ENCODE measurements at places on chromosomes 13 and 19.

GRCh38 chr19:5837761-5838352 is 1.6 kb downstream of the FUT6 start:
- DNase-seq, result no peak

DNA sequence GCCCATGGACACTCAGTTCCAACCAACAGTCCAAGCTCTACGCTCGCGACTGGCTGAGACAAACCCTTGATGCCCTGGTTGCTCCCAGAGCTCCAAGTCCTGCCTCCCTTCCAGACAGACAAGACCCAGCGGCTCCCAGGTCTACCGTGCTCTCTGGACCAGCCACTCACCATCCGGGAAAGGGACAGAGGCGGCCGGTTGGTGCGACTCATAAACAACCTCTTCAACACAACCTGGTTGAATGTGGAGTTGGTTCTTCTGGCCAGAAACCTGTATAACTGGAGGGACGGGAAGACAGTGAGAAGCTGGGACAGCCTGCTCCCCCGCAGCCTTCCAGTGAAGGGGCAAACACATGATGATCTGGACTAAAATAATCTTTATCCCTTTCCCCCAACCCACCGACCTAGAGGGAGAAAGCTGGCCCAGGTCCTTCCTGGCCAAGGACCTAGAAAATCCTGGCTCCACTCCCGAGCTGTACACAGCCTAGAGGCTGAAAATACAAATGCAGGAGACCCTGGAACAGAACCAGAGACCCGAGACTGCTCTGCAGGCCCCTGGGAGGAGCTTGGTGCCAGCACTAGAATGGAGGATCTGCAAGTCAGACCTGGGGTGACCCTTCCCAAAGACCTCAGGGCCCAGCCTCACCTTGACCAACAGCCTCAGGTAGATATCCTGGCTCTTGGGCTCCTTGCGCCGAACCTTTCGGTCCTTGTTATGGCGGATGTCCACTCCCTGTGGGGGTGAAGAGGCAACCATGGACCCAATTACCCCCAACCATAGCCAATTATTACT is 1.6 kb downstream of the RPL18 start:
- DNase-seq, result no peak

- no peak for DNase-seq
These were observed 46.2 kb downstream of the IPO5 start for GRCh38 chr13:97999653-98000052.

DNA sequence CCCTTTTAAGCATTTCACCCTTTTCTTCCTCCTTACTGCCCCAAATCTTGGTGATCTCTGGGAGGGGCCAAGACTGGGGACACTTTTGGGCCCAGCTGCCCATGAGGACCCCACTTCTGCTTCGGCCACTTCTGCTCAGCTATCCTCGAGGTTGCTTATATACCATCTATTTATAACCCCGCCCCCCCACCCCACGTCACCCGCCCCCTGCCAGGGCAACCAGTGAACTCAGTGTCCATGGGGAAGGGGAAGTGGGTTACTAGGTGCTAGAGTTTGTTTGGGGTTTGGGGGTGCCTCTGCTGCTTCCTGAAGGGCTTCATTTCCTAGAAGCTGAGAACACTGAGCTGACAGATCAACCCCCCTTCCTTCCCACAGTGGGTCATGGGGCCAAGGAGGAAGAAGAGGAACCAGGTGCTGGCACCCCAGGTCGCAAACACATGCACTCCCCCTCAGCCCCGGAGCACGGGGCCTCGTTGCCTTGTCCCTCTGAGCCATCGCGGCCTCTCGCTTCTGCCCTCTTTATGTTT is 6.1 kb upstream of the ADGRE5 start:
- DNase-seq, result peak; percentile 61

GRCh38 chr19:1248139-1248785 is at the start of gene MIDN:
Gene MIDN (plus strand): TSS chr19:1248583. CDS start chr19:1250297, 1,714 bp downstream.
- peak; percentile 87 for DNase-seq

GRCh38 chr19:5351731-5352228 is 11.2 kb upstream of the PTPRS start:
- no peak for DNase-seq

- no peak for DNase-seq
These were observed 78.8 kb upstream of the SLC15A1 start for GRCh38 chr13:98831236-98831635.

DNA sequence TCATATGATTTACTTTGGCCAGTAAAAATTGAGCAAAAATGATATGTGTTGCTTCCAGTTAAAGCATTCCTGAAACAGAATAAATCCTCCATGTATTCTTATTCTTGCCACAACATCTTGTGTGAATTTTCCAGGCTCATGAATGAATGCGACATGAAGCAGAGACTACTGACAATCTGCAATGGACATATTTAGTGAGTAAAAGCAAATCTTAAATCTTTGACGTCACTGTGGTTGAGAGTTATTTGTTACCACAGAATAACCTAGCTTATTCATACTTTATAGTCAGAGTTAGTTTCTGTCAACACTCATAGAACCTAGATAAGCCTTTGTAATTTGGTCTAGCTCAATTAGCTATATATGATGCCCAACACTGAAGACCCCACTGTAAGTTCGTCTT is 1443.1 kb downstream of the PCDH9 start:
- DNase-seq, result no peak

DNA sequence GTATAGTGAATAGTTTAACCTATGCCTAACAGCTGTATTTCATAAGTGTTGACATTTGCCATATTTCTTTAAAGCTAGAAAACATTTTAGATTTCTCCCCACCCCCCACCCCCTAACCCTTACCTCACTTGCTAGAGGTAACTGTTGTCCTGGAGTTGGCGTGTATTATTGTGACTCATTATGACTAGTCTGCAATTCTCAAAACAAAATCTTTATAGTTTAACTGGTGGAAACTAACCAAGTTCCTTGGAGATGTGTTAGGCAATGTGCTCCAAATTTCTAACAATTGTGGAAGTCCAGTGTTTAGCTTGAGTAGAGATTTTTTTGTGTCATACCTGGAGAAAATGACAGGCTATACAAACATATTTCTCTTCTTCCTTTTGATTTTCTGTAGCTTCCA is 38.0 kb downstream of the KCTD4 start:
- DNase-seq, result no peak

DNA sequence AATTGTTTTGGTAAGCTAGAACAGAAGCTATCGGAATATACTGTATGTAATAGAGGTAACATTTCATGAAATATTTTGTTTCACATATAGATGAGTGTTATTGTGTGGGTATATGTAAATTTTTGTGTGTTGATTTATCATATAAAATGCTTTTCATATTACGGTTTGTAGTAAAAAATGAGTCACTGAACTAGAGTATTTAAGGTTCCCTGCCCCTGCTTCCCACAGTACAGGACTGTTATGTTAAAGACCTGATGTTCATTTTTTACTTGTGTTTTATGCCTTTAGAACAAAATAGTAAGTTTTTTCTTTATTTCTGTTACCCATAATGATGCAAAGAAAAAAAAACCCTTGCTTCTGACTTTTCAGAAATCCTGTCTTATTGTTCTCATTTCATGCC is 243.4 kb downstream of the ENOX1 start:
- DNase-seq, result no peak

DNA sequence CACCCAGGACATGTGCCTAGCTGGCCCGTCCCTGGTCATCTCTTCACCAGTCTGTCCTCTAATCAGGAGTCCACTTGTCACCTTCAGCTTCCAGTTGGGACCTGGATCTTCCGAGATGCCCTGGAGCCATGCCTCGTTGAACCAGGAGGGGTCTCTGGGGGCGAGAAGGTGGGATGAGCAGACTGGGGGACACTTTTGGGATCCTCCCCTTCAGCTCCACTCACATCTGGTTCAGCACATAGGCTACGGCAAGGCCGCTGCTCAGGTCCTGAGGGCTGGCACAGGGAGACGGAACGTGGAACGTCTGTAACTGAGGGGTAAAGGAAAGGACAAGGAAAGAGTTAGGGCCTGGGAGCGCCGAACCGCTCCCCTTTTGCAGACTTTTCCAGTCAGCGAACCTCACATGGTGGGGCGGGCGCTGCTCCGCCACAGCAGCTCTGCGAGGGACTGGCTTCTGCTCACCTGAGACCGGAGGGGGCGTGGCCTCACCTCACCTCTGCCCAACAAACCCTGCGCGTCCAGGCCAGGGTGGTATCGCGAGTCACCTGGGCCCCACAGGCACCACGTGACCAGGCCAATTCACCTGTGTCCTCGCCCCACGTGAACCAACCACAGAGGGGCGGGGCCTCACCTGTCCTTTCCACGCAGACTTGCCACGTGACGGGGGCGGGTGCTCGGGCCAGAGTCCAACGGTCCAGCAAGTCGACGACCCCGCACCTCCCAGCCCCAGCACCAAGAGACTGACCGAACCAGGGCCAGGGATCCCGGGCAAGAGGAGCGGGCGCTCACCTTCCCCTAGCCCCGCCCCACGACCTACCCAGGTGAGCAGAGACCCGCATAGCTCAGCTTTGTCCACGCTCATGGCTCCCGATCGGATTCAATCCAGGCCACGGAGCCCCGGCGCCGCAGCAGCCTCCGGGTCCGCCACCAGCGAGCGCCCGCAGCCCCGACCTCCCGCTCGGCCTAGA is at the start of gene HOOK2:
HOOK2 (minus strand) TSS at position 965 of the 968 bp plus-strand sequence; CDS start at position 862, 103 bp downstream.
- DNase-seq, result peak; percentile 96

DNA sequence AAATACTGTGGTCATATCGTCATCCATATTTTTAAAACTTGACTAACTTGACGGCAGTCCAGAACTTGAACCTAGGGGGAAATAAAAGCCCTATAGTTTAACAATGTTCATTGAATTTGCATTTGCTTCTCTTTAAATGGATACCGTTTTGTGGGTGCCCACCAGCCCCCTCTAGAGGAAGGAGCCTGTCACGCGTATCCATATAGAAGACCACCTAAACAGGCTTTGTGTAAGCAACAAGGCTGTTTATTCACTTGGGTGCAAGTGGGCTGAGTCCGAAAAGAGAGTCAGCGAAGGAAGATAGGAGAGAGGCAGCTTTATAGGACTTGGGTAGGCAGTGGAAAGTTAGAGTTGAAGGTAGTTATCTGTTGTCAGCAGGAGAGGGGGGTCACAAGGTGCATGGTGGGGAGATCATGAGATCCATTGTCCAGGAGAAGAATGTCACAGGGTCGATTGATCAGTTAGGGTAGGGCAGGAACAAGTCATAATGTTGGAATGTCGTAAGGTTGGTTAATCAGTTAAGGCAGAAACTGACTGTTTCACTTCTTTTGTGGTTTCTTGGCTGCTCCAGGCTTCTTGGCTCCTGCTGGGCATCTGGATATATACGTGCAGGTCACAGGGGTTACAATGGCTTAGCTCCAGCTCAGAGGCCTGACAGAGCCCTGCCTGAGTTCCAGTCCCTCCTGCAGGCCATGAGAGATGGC is 42.5 kb upstream of the ANKRD10 start:
- DNase-seq, result no peak

DNA sequence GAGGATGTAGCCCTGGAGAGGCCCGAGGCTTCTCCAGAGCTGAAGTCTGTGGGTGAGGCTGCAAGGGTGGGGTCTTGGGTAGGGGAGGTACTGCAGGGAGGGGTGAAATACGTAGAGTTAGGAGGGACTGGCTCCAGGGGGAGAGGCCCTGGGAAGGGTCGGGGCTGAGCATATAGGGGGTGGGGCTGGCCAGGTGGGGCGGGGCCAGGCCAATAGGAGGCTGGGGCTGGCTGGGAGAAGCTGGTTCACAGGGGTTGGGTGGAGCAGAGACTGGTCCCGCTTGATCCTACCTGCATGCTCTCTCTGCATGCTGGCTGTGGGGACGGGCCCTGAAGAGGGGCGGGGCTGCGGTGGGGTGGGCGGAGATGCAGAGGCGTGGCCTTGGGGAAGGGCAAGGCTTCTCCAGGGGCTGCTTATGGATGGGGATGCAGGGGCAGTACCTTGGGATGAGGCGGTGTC is 51.9 kb downstream of the CELF5 start:
- DNase-seq, result peak; percentile 58

DNA sequence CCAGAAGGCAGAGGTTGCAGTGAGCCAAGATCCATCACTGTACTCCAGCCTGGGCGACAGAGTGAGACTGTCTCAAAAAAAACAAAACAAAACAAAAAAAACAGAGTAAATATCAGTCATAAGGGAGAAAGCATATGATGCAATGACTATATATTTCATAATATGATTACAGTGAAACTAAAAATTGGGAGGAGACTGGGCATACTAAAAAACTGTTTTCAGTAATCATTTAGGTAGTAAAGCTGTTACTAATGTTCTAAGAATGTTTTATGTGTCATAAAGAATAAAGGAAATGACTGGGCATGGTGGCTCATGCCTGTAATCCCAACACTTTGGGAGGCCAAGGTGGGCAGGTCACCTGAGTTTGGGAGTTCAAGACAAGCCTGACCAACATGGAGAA is 15.9 kb downstream of the ZNF573 start:
- no peak for DNase-seq

DNA sequence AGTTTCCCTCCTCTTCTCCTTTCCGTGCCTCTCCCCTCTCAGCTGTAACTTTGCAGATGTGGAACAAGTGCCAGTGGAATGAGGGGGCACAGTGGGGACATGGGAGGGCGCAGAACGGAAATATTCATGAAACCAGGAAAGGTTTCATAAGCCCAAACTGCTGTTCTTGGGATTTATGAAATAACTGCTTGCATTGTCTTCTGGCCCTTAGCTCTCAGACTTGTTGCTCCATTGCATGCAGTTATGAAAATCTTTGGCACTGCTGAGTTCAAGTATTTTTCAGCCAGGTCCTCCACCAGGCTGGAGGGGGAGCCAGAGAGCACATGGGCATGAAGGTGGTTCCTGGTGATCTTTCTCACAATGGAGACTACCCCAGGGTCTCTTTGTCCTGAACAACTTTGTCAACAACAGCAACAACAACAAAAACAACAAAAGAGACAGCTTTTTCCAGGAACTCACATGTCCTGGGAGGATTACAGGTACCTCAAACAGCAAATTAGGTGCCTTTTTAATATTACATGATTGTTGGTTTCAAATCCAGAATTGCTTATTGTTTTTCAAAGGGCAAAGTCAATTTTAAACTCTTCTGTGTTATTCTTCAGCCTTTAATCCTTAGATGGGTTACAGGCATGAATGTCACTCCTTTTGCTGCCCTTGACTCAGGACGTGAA is 1.5 kb downstream of the RGCC start:
- no peak for DNase-seq

DNA sequence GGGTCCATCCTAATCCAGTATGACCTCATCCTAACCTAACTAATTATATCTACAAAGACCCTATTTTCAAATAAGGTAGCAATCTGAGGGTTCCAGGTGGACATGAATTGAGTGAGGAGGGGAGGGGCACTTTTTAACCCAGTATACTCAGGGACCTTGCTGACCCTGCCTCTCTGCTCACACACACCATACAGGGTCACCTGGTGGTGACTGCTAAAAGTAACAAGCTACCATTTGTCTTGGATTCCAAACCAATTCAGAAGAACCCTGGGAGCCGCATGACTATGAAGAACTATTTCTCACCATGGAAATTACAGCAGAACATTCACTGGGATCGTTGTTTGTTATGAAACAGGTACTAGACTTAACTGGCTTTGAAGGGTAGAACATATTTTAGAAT is 151.9 kb downstream of the LACC1 start:
- DNase-seq, result no peak

- DNase-seq, result no peak
These were observed 2.5 kb downstream of the LCP1 start for GRCh38 chr13:46179491-46179908.
